RPMI7951 (cell line): ENCODE measurements at places on chromosomes 4 and X. TPM values are rescaled to one million over a fixed set of nuclear protein-coding genes. Genes with fewer than 3 reads are reported as not detected.

DNA sequence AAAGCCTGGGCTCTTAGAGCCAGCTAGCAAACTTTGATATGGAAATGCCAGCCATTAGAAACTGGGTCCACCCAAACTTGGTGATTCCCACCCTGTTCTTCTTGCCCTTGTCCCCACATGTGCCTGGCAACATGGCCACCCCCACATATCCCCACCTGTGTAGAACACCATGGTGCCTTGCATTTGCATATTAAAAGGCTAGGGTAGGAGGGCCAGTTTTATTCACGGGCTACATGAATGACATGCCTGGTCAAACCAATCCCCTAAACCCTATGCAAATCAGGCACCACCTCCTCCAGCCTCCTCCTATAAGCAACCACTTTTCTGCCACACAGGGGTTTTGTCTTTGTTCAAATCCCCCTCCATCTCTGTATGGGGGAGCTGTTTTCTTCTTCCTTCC is 104.9 kb downstream of the CLNK start:
- no peak for DNase-seq

- no peak for DNase-seq
These were observed 67.4 kb upstream of the CITED1 start for GRCh38 chrX:72373136-72373535.

DNA sequence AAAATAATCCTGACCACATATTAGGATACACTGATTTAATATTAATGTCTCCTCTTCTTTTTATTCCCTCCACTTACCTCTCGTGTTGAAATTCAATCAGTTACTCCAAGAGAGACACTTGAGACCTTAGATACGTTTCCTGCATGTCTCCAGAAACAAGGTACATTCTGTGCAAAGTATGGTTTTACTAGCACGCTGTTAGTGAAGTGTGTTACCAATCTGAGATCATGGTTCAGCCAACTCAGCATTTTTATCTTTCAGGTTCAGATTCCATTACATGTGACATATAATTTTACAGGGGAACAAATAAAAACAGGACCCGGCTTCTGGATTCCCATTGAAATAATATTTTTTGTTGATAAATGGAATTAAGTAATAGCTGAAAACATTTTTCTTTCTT is 32.2 kb downstream of the PDLIM5 start:
- DNase-seq = no peak

DNA sequence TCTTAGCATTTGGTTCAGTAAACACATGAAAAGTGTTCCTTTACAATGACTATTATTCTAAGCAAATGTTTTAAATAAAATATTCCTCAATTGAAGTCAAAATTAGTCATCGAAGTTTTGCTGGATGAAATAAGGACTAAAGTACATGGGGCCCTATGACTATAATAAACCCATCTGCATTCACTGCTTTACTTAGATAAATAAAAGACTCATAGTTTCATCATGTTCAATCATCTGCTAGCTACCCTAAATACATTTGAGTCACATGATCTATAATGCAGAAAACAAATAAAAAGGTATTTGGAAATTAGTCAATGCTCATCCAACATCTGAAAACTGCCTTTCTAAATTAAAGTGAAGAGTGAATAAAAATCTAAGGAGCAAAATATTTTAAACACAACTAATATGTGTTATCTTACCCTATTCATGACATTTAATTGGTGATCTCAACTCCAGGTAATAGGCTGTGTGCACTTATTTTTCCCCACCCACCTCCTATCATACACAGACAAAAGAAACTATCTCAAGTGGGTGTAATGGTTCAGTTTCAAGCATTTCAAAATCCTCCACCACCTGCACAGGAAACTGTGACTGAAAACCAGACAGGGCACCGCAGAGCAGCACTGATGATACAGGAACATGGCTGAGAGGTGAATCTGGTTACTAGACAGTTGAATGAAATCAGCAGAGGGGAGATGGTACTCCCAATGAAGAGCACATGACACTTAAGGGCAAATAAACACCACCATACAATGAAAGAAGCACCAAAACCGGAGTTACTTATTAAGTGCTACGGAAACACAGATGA is 78.6 kb downstream of the CAMK2D start:
- no peak for DNase-seq

Gene MAGEA1
- total RNA-seq = 0.36 and 0.78 TPM in 2 replicates

Gene CENPVL1
- total RNA-seq = not detected in 2 replicates

Gene PTCHD1
- under 0.01 TPM in 1 of 2 replicates, not detected in the other for total RNA-seq
